ENCODE measurements at places on chromosomes 6 and 20.

GRCh38 chr6:166251655-166252054, 56.5 kb downstream of the PRR18 start:
- DNase-seq = no peak

- DNase-seq = no peak
These were observed 38.1 kb upstream of the ZBTB24 start for GRCh38 chr6:109521080-109521479.

GRCh38 chr20:53926428-53927028, 143.9 kb downstream of the BCAS1 start:
- peak; percentile 100 for DNase-seq

GRCh38 chr6:167122041-167122826, 662 bp upstream of the CCR6 start:
- DNase-seq = no peak

DNA sequence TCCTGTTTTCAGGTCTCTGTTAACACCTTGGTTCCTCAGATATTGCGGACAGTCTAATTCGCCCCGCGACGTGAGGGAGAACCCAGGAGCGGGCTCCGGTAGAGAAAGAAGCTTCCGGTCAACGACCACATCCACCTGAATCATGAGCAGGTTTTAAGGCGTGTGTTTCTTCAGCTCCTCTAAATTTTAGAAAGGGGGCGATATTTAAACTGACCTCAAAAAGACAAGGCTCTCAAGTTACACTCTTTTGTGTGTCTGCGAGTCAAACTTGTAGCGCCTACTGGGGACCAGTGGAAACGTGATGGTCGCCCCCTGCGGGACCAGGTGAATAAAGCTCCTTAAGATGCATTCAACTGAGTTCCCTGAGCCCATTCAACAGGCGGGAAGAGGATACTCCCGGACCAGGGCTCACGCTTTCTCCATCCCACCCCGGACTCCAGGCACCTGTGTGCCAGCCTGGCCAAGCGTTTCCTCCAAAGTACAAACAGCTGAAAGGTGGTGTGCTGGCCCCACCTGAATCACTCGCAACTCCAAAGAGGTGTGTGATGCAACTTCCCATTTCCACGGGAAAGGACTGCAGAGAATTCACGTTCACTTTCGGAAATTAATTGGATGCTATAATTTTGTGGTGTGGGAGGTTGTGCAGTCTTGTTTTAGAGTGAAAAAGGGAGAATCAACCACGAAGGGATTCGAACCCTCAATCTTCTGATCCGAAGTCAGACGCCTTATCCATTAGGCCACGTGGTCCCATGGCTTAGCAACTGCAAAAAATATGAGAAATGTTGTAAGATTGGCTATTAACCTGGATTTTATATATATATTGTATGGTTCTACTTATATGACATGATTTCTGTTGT, 17.0 kb downstream of the GPX5 start:
- DNase-seq = peak; percentile 89

DNA sequence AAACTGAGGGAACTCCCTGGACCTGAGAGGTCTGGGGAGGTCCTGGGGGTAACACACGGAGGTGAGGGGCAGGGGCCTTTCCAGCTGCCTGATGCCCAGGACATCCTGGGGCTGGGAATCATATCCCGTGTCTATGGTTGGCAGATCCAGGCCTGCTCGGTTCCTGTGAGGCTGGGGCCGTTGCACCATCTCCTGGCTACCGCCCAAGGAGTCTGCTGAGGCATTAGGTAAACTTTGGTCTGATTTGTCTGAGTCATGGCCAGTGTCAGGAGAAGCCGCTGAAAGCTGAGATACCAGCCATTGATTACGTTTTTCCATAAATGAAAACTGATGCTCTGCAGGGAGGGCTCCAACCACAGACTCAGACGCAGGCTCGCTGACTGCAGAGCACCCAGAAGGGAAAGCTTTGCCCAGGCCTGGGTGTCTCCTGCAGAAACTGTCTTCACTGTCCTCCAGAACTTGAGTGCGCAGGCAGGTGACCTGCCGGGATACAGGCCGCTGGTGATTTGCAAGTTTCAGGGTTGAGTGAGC, 14.2 kb downstream of the TRAF3IP2 start:
- DNase-seq = peak; percentile 100

DNA sequence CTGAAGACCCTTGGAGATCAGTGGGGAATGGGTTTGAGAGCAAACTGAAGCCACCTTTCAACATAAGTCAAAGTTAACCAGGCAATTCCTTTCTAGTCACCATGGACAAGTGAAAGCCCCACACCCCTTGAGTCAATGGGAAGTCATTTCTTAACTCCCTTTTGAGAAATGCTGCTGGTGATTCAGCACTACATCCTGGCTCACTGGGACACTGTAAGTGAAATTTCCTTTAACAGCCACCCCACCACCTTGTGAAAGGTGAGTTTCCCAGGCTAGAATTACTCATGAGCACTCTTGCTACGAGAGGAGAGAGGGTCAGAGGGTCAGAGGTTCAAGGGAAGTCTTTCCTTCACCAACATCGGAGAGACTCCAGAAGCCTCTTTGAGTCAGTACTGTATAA, 93.3 kb upstream of the MARCKS start:
- DNase-seq = peak; percentile 91

DNA sequence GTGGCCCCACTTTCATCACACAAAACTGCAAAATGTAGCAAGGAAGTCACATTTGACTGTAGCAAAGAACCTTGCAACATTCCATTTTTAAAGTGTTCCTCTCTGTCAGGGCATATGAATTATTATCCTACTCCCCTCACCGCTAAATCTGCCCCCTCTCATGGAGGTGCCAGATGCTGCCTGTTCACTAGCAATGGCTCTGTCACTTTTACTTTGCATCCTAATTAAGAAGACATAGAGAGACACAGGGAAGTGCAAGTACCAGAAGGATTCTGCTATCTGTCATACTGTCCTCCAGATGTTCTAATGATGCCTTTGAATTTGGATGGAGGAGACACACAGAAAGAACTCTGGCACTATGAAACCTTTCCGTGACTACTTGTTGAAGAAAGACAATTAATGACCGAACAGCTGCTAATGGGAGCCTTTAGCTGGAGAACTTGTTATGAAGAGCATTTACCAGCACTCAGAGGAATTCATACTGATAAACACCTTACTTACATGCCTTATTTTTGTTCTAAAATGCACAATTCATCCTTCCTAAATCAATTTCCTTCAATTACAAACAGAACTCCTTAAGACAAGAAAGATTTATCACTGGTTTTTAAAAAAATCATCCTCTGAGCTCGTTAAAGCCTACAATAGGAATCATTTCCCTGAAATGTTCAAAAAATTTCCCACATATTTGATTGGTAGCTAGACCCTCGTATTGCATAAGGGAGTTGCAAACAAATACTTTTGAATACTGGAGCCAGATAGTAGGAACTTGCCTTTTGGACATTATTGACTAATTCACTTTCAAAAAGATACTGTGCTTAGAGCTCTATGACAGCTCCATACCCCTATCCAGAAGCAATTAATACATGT, 292.6 kb downstream of the UBE3D start:
- DNase-seq = no peak

DNA sequence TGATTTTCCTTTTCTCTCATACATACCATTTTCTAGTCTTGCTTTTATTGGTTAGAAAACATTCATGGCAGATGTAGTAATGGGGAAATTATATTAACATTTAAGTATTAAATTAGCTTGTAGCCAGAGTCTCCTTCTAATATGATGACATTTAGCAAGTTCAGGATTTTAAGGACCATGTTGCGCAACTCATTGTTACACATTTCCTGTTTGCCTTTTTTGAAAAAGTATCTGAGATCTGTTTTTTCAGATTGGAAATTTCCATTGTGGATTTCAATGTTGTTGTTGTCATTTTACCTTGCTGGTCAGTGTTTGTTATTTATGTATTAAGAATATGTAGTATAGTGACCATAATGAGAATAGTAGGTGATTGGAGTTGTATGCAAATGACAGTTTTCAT, 38.7 kb downstream of the CDKAL1 start:
- peak; percentile 74 for DNase-seq

GRCh38 chr20:23374441-23374840, 12.5 kb downstream of the GZF1 start:
- no peak for DNase-seq

GRCh38 chr6:150940941-150941340, 75.4 kb downstream of the MTHFD1L start:
- no peak for DNase-seq

- DNase-seq = peak; percentile 55
These were observed 22.7 kb downstream of the MTCL3 start for GRCh38 chr6:127496471-127496870.

DNA sequence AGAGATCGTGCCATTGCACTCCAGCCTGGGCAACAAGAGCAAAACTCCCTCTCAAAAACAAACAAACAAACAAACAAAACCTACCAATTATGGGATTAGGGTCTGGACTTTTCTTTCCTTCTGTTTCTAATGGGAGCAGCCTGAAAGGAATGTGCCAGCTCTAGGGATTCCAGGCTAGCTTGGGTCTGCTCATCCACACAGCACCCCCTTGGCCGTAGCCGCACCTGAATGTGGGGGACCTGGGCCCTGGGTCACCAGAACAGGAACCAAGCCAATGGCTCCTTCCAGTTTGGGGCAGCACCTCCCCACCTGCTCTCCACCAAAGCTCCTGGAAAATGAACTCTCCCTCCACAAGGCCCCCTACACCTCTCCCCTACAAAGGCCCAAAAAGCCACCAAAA, 6.7 kb downstream of the CTSZ start:
- DNase-seq = no peak

DNA sequence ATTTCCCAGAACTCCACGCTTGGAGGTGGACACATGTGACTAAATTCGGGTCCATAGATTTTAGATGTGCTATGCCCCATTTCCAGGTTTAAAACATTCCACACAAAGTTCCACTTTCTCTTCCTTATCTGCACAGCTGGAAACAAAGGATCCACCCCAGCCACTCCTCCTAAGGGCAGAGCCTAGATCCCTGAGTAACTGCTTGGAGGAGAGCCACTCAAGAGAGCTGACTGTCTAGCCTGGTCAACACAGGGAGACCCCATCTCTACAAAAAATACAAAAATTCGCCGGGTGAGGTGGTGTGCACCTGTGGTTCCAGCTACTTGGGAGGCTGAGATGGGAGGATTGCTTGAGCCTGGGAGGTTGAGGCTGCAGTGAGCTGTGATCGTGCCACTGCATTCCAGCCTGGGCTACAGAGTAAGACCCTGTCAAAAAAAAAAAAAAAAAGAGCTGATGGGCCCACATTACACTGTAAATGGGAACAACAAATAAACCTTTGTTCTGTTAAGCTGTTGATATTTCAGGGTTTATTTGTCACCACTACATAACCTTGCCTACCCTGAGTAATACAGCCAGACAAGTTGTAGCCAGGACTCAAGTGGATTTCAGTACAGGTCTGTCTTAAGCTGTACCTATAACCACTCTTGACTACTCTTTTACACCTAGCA, 25.8 kb upstream of the SNRPC start:
- DNase-seq = no peak

All from ELR (cell line).